Esophagus muscularis mucosa (tissue), 4 donors: ENCODE measurements at places on chromosomes 16 and 17. TPM values are rescaled to one million over a fixed set of nuclear protein-coding genes. Genes with fewer than 3 reads are reported as not detected.
A peak's percentile ranks its signal among the peaks of the same experiment; 100 is the strongest.

GRCh38 chr17:32822996-32823395 lies 53.9 kb downstream of the MYO1D start:
- peaks cover 4% of the 10 kb centered on the region for H3K4me1 ChIP-seq
- no peaks in the 10 kb centered on the region for H3K27me3 ChIP-seq
- no peaks in the 10 kb centered on the region for H3K36me3 ChIP-seq
- H3K27ac ChIP-seq = no peak overlapping the region
- H3K4me3 ChIP-seq = peak overlapping the region; percentile 48
- no peak for DNase-seq

DNA sequence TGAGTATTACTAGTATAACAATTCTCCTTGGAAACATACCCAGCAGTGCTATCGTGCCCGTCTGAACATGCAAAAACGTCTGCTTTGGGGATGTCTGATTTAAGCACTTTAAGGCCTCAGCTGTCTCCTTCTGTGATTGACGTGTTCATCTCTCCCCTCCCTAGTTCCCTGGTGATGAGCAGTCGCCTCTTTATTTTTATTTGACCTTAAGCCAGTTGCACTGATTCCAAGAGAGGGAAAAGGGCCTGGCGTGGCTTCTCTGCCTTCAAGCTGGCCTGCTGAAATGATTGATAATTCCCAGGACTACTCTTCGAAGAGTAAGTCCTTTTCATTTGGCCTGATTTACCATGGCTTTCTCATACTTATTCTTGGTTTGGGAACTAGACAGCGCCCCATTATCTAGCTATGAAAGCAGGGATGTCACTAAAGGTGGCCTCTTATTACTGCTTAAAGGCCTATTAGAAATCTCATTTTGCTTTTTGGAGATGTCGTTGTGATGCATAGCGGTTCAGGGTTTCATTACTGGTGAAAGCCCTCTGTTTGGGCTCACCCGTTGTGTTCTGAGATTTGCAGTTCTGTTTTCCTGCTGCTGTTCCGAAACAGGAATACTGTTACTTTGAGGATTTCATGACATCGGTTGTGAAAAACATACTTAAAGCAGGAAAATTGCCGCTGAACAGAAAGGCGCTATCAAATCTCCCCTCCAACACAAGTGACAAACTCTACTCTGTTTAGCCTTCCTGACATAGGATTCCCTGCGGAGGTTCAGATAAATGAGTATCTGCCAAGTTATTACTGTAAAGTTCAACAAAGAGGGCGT lies 65.5 kb downstream of the IQCK start:
- H3K27me3 ChIP-seq = no peaks in the 10 kb centered on the region
- H3K4me1 ChIP-seq = no peaks in the 10 kb centered on the region
- DNase-seq = no peak
- H3K27ac ChIP-seq = no peak overlapping the region

DNA sequence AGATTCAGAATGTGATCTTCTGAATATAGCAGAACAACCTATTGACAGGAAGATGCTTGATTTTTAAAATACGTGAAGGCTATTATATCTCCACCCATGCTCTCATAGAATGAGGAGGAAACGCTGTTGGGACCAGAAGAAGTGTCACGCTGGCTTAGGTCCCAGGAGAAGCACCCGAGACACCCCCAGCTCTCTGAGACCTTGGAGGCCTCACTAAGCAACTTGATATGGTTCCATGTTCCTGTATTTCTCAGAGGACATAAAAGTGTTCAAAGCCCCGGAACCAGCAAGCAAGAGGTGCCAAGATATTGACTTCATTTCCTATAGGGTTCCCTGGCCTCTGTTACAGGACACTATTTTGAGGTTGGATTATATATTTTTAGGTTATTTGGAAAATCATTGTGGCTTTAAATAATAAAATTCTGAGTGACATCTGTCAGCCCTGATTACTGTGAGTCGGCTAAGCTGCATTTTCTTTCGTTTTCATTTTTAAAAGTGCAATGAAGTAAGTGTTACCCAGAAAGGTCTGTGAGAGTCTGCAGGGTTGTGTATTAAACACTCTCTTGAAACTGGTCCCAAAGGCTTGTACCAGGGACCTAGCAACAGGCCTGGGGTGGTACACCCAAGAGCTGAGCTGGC lies 400.0 kb downstream of the SOX9 start:
- DNase-seq = no peak
- H3K4me3 ChIP-seq = no peak overlapping the region
- no peak overlapping the region for H3K27ac ChIP-seq
- H3K4me1 ChIP-seq = no peaks in the 10 kb centered on the region
- H3K27me3 ChIP-seq = no peaks in the 10 kb centered on the region
- H3K36me3 ChIP-seq = no peaks in the 10 kb centered on the region

DNA sequence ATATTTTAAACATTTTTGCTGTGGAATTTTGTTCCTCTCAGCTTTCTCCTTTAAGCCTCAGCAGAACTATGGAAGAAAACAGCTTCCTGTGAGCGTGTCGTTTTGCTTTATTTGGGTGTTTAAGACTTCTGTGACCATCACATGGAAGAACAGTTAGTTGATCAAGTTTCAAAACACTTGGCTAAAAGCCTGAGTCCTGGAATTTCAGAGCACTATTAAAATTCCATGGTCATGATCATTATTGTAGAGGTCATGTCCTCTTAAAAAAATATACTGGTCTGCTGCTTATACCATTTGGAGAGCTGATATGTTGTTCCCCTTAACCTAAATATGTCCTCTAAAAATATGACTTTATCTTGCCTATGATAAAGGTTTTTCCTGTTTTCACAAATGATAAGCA lies 12.6 kb upstream of the CDR2 start:
- DNase-seq = no peak
- no peaks in the 10 kb centered on the region for H3K27me3 ChIP-seq
- H3K4me3 ChIP-seq = no peak overlapping the region
- H3K36me3 ChIP-seq = no peaks in the 10 kb centered on the region
- H3K4me1 ChIP-seq = no peaks in the 10 kb centered on the region
- no peak overlapping the region for H3K27ac ChIP-seq

Gene SPHK1
- total RNA-seq = 16.4 TPM

Gene CALB2
- total RNA-seq = 3.0 TPM

DNA sequence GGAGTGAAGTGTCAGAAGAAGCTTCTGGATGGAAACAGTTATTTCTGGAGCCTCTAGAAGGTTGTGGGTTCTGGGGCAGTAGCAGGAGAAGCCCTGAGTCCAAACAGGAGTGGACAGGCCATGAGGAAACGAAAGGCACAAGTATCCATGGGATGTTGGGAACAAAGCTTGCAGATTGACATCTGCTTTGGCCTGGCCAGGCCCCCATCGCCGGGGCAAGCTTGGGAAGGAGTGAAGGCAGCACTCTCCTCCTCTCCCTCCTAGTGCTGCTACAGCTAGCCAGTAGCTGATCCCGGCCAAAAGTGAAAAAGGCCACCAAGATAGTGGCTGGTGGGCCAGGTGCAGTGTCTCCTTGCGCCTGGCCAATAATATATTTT lies 40.4 kb downstream of the B9D1 start:
- H3K27ac ChIP-seq = no peak overlapping the region
- no peak for DNase-seq
- H3K36me3 ChIP-seq = peaks cover 29% of the 10 kb centered on the region
- no peak overlapping the region for H3K4me3 ChIP-seq

Gene TBC1D3H
- not detected for total RNA-seq

Gene CHRNE
- total RNA-seq = 0.13 TPM

Gene RNF222
- not detected for total RNA-seq
